ENCODE measurements at places on chromosomes 5 and 9.

DNA sequence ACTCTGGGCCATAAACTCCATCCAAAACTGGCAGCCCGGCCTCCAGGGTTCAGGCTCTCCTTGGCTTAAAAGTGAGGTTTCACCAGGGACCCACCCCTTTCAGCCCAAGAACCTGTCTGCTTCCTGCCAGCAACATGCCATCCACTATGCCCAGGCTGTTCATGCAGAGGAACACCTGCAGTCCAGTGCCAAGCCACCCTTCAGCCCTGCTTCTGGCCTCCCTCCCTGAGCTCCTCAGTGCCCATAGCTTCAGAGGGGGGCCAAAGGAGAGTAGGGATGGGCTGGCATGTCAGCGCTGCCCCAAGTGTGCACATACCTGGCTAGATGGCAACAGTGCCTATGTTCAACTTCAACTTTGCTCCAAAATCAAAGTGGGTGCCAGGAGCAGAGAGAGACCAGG is 166.9 kb upstream of the MRPS30 start:
- no peak for DNase-seq

DNA sequence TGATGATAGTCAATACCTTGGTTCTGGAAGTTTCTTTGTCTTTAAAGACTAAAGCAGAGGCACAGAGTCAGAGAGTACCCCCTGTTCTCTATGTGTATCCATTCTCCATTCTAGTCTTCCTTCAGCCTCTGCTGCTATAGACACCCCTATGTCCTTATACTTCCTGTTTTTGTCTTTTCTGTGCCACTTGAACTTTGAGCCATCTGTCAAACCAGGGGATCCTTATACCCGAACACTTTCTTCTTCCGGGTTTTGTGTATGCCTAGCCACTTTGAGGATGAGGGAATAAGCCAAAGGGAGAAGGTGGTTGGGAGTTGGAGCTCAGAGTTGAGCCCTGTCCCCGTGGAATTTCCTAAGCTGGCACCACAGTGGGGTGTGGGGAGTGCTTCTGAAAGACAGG is 61.1 kb upstream of the IL6ST start:
- no peak for DNase-seq

DNA sequence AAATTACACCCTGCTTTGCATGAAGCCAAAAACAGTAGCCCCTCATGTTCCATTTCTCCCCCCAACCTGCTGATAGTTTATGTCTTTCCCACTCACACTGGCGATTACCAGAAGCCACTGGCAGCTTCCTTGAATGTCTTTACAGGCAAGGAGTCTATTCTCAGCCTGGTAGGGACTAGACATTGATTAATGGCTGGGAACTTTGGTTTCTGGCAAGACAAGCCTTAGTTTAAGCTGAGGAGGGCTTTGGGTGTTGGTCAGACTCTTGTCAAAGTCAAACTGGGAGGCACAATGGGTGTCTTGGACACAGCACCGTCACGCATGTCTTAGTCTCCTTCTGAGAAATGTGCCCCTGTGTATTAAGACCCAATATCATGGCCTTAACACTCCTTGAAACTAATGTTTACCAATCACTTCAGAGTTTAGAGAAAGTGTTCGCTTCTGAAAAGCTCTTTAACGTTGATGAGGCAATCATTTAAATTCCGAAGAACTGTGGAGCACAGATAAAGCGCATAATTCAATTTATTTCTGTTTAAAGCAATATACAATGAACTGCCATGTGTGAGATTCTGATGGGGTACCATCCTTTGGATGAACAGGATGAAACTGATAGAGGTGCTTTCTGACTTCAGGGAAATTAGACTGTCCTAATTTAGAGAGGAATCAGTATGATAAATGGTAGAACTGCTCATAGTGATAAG is 53.9 kb upstream of the CPEB4 start:
- DNase-seq, result no peak

DNA sequence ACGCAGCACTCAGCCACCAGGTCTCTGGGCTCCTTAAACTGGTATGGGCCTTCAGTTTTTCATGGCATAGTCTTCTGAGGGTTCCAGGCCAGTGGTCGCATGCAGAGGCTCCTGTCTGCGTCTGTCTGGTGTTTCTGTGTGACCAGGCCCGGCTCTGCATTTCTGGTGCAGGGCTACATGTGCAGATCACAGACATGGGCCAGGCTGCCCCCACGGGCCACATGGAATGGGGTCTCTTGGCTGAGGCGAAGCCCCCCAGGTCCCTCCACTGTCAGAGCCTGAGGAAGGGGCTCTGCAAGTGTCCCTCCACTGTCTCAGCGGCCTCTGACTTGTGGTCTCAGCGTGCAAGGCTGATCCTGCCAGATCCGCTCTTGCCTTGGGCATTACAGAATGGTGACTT is 15.6 kb upstream of the CARD19 start:
- DNase-seq, result peak; percentile 10

- no peak for DNase-seq
Observed at GRCh38 chr9:108863891-108864290, 1.8 kb downstream of the ACTL7A start.

DNA sequence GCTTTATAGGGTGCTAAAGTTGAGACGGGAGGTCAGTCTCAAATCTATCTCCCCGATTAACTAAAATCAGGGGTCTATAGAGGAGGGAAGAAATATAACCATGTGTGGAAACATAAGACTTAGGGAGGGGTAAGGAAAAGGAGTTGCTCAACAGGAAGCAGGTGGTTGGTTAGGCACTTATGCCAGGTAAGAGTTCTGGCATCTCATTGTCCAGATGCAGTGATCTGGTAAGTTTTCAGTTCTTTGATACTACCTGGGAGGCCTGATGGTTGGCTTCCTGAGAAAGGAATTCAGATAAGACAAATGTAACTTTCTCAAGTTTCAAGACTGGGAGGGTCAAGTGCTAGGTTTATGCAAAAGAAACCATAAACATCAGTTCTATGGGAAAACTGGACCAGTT is 47.7 kb downstream of the CERT1 start:
- no peak for DNase-seq

- DNase-seq, result no peak
Observed at GRCh38 chr9:130239741-130240241, 25.8 kb upstream of the HMCN2 start.

GRCh38 chr5:162852134-162852533 is 585.3 kb upstream of the CCNG1 start:
- no peak for DNase-seq

DNA sequence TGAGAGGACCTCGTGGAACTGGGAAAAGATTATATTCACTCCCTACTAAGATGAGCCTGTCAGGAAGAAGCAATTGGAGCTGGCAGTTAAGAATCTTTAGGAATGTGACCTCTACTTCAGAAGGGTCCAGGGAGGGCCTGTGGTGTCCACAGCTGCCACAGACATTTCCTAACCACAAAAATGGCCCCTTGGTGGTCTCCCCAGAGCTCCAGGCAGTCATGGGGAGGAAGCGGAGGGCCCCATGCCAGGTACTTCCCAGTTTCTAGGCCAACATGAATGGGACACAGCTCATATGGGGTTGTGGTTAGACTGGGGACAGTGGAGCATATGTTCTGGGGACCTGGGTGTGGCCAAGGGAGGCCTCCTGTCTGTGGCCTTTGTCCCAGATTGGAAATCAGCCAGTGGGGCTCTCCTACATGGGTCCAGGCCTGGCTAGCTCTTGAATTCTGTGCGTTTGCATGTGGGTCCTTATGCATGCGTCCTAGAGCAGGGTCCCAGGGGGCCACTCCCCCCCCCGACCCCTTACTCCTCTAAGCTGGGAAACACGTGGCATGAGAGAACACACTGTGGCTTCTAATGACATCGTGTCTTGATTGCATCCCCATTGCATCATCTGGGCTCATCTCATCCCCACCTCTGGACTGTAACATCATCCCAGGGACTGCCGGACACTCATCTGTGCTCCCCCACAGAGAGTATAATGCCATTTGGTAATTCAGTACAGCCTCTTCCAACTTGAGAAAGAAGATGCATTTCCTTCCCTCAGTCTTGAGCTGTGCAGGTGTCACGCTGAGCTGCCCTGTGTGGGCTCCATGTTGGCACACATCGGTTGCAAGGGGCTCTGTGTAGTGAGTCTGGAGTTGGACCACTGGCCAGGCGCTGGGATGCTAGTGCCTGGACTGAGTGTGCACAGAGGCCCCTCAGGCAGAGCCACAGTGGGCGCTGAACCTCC is 31.3 kb downstream of the IRF1 start:
- DNase-seq, result peak; percentile 46

DNA sequence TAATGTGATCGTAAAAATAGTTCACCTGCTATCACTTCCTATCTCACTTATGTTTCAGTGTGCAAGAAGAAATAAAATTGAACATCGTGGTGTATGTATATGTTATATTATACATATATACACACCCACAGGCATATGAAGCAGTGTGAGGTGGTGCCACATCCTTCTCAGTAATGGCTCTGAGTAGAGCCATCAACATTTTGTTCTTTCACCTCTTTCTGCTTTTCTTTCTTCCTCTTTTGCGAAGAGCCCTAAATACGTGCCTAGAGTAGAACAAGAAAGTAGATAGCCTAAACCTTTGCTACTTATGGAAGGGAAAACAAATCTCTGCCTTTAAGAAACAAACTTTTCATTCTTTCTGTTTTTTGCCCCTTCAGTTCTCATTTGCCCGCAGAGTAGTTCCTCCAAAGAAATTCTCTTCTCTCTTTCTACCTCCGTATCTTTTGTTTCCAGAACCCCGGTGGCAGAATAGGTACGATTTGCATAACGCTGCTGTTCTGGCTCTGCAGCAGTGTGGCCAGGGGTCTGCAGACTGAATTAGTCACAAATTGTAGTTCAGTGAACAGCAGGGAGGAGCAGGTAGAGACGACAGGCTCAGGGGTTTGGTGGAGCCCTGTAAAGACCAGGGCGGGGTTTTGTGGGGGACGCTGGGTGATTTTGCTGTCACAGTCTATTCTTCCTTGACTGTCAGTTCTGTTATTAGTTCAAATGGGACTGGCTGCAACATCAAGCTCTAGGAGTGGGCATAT is 40.5 kb upstream of the PJA2 start:
- no peak for DNase-seq

DNA sequence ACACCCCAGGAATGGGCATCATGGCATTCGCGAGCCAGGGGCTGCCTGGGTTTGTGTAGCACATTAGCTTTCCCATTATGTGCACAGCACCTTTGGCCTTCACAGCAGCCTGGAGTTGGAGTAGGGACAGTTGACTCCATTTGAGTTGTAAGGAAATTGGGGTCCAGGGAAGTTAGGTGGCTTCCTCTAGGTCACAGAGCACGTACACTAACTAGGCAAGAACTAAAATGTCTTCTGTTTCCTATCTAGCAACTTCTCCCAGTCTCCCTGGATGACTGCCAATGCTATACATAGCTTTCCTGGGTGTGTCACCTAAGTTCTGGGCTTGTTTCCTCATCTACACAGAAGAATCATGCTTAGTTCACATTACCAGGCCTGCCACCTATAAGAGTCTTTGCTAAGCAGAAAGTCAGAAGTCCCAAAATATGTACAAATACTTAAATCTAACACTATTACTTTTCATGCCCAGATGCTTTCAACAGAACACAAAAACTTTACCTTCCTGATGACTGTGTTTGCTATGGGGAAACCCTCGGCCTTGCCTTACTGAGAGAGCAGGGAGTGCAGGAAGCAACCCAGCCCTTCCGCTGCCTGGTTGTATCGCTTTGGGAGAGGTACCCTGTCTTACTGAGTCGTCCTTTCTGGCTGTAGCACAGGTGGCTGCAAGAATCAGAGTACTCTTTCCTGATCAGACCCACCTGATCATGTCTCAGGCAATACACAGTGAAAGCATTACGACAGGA is 12.0 kb downstream of the MACROH2A1 start:
- peak; percentile 40 for DNase-seq

DNA sequence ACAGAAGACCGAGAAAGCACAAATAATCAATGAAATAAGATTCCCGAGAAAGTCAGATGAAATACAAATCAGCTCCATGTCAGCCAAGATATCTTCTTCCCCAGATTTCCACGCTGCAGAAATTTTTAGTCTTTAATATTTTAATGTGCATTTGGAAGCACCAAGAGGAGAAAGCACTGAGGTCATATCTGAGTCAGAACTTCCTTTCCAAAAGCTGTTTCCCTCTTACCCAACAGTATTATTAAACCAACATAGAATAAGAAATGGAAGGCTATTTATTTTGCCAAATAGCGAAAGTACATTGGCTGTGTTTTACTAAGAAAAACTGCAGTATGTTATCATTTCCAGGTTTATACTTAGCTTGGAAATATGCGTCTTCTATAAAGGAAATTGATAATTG is 772.1 kb upstream of the CDH9 start:
- no peak for DNase-seq

DNA sequence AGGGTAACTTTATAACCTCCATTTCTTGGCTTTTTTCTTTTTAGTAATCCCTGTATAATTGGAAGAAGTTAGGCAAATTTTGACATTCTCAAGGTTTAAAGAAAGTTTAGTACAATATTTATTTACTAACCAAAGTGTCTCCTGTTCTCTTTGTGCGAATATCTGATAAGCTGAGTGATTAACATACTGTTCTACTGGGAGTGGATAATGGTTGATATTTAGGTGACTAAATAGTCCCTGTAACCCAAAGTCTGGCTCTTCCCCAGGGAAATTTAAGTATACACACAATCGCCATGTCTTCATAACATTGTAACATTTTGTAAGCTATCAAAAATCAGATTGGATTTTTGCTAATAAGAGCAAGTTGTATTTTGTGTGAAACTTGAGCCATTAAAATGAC is 40.0 kb downstream of the CCNH start:
- no peak for DNase-seq

DNA sequence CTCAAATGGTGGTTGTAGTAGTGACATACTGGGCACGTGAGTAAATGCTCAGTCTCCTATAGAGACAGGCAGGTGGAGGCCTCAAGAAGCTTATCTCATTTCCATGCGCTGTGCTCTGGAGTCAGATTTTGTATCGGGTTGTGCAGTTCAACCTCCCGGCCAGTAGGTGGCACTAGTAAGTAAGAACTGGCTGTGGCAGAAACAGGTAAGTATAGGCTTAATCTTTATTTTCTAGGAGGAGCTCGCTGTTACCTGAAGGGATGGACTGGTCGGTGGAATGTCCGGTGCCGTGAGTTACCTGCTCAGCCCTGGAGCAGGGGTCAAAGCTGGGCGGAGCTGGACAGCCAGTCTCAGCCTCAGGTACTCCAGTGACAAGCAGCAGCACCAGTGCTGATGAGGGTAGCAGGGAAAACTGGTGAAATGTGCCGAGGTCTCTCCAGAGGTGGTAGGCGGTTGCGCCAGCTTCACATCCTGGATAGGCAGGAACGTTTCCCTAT is 880.1 kb upstream of the SEMA6A start:
- peak; percentile 38 for DNase-seq

GRCh38 chr9:71349218-71349617 is 227.8 kb upstream of the TRPM3 start:
- no peak for DNase-seq

GRCh38 chr5:118990582-118990981 is 2.2 kb upstream of the DTWD2 start:
- DNase-seq, result no peak

Measured in CD4-positive, alpha-beta T cell treated with Interleukin-15 for 1 hour (primary cell).